ENCODE measurements at places on chromosomes 5 and 9. TPM values are rescaled to one million over a fixed set of nuclear protein-coding genes. Genes with fewer than 3 reads are reported as not detected.

The ARL14EPL gene
- total RNA-seq = not detected

The CYLC2 gene
- not detected for total RNA-seq

The PSAT1 gene
- total RNA-seq = 302 TPM

The IL7R gene
- 0.50 TPM for total RNA-seq

The ASS1 gene
- 202 TPM for total RNA-seq

The TAF11L5 gene
- total RNA-seq = not detected

The GCNT4 gene
- total RNA-seq = 2.6 TPM

The DOCK8 gene
- total RNA-seq = 0.17 TPM

The FAM120AOS gene
- total RNA-seq = 41.4 TPM

The GALNT12 gene
- total RNA-seq = 0.34 TPM

The TRIP13 gene
- 6.4 TPM for total RNA-seq

The CFAP77 gene
- total RNA-seq = 0.63 TPM

The PRRX2 gene
- 4.9 TPM for total RNA-seq

The TMEM174 gene
- total RNA-seq = not detected

The STPG3 gene
- total RNA-seq = not detected

The BHMT2 gene
- total RNA-seq = not detected

The INSL4 gene
- not detected for total RNA-seq

The CDKN2B-AS1 gene
- total RNA-seq = 3.2 TPM

The CCL27 gene
- total RNA-seq = not detected

The GFI1B gene
- total RNA-seq = not detected

The CATSPER3 gene
- 0.39 TPM for total RNA-seq

The FUT7 gene
- total RNA-seq = not detected

The SEMA6A gene
- 4.9 TPM for total RNA-seq

The HK3 gene
- total RNA-seq = not detected

The IL5 gene
- total RNA-seq = not detected

The ADAMTSL1 gene
- 1.0 TPM for total RNA-seq

The ANGPTL2 gene
- 39.0 TPM for total RNA-seq

The IRX1 gene
- 2.9 TPM for total RNA-seq

The PRRC2B gene
- 235 TPM for total RNA-seq
